Osteocyte (in vitro differentiated cells): ENCODE measurements at places on chromosomes 3 and 15.

- no peak overlapping the region for H3K27ac ChIP-seq
- no peak for DNase-seq
- H3K4me3 ChIP-seq, result no peak overlapping the region
- H3K4me1 ChIP-seq, result peaks cover 3% of the 10 kb centered on the region
Observed at GRCh38 chr3:61008153-61008997, 242.9 kb downstream of the FHIT start.

DNA sequence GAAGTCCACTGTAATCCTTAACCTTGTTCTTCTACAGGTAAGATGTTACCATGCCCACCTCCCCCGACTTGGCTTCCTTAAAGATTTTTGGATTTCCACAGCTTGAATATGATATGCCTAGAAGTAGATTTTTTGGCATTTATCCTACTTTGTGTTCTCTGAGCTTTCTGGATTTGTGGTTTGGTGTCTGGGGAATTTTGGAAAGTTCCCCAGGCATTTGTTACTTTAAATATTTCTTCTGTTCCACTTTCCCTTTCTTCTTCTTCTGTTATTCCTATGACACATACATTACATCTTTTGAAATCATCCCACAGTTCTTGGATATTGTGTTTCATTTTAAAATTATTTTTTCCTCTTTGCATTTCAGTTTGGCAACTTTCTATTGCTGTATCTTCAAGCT is 122.1 kb upstream of the TMEM108 start:
- no peak overlapping the region for H3K4me3 ChIP-seq
- DNase-seq, result no peak
- H3K27ac ChIP-seq, result peak overlapping the region; percentile 43
- peaks cover 37% of the 10 kb centered on the region for H3K4me1 ChIP-seq
- peaks cover 5% of the 10 kb centered on the region for H3K27me3 ChIP-seq
- no peaks in the 10 kb centered on the region for H3K36me3 ChIP-seq

DNA sequence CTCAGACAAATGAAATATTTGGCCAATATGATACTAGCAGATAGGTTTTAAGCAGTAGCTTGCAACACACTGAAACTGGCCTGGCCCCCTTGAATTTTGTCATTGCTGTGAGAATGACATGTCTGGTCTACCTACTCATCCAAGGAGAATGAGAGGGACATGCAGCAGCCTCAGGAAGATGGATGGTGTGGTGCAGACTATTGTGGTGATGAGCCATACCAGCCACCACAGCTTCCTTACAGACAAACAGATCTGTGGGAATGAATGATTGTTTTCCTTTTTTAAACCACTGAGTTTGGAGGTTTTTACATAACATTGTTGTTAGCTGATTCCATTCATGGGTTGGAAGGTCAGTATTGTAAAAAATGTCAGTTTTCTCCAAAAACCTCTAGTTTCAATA is 133.7 kb upstream of the POU1F1 start:
- H3K27ac ChIP-seq, result no peak overlapping the region
- H3K27me3 ChIP-seq, result no peaks in the 10 kb centered on the region
- H3K36me3 ChIP-seq, result no peaks in the 10 kb centered on the region
- H3K4me1 ChIP-seq, result peaks cover 16% of the 10 kb centered on the region
- no peak overlapping the region for H3K4me3 ChIP-seq
- no peak for DNase-seq

DNA sequence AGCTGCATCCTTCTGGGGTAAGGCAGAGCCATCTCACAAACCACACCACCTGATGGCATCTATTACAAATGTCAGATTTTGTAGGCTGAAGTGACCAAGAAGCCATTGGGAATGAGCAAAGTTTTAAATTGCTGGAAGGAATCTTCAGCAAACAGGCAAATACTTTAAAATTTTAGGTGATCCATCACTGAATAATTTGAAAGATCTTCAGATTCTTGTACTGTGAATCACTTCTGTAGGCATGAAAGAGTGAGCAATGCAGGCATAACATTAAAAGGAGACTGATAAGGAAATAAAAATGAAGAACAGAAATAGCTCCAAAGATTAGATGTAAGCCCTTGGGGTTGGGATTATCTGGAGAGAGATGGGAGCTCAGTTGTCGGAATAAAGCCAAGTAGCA is 36.0 kb upstream of the ALDH1L1 start:
- H3K4me1 ChIP-seq, result peaks cover 16% of the 10 kb centered on the region
- no peak overlapping the region for H3K27ac ChIP-seq
- H3K4me3 ChIP-seq, result no peak overlapping the region
- DNase-seq, result no peak
- no peaks in the 10 kb centered on the region for H3K36me3 ChIP-seq

- no peaks in the 10 kb centered on the region for H3K4me1 ChIP-seq
- DNase-seq, result no peak
- no peaks in the 10 kb centered on the region for H3K27me3 ChIP-seq
- no peaks in the 10 kb centered on the region for H3K36me3 ChIP-seq
- no peak overlapping the region for H3K27ac ChIP-seq
- H3K4me3 ChIP-seq, result no peak overlapping the region
Observed at GRCh38 chr3:135197246-135197645, 402.2 kb downstream of the EPHB1 start.

GRCh38 chr15:69398491-69398891 is 15.7 kb upstream of the KIF23 start:
- peaks cover 22% of the 10 kb centered on the region for H3K4me1 ChIP-seq
- H3K27ac ChIP-seq, result no peak overlapping the region
- no peaks in the 10 kb centered on the region for H3K36me3 ChIP-seq
- no peak overlapping the region for H3K4me3 ChIP-seq
- no peak for DNase-seq

GRCh38 chr3:177330779-177331178 is 133.5 kb upstream of the TBL1XR1 start:
- no peaks in the 10 kb centered on the region for H3K36me3 ChIP-seq
- H3K4me1 ChIP-seq, result peaks cover 33% of the 10 kb centered on the region
- no peak overlapping the region for H3K4me3 ChIP-seq
- no peak overlapping the region for H3K27ac ChIP-seq
- H3K27me3 ChIP-seq, result no peaks in the 10 kb centered on the region

- no peak for DNase-seq
- peak overlapping the region; percentile 84 for H3K27ac ChIP-seq
- peaks cover 28% of the 10 kb centered on the region for H3K4me1 ChIP-seq
- H3K36me3 ChIP-seq, result no peaks in the 10 kb centered on the region
- H3K4me3 ChIP-seq, result peak overlapping the region; percentile 71
Observed at GRCh38 chr3:67653425-67654098, 850 bp downstream of the SUCLG2 start.

GRCh38 chr3:156543043-156543555 is 11.8 kb downstream of the SSR3 start:
- no peaks in the 10 kb centered on the region for H3K27me3 ChIP-seq
- no peak for DNase-seq
- H3K36me3 ChIP-seq, result peaks cover 54% of the 10 kb centered on the region

DNA sequence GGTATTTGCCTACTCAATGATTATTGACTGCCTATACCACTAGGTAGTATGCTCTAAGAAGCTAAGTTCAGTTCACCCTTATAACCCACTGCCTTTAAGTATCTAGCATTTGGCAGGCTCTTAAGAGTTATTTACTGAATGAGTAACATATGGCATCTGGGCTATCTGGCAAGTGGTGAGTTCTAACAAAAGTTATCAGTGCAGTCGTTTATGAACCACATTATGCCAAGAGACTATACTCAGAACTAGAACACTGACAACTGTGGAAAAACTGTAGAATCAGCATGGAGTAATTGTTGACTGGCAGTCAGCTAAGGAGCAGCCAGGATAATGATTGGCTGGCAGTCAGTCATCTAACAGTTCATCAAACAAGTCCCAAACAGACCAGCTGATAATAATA is 25.8 kb downstream of the RAF1 start:
- H3K27me3 ChIP-seq, result no peaks in the 10 kb centered on the region
- peaks cover 4% of the 10 kb centered on the region for H3K36me3 ChIP-seq
- no peak overlapping the region for H3K4me3 ChIP-seq
- H3K4me1 ChIP-seq, result peaks cover 11% of the 10 kb centered on the region

DNA sequence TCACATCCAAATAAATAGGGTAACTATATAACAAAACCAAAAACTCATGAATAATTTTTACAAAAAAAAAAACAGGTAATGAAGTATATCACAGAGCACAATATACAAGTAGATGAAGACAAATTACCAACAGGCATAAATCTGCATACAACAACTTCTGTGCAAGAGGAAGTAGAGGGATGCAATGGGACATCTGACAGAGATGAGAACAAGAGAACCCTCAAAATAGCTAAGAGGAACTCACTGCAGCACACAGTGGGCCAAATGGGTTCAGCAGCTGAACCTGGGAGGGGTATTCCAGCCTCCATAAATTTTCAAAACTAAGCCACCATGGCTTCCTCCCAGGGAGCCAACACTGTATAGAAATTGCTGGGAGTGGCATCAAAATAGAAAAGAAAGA is 9.6 kb upstream of the BTLA start:
- peaks cover 17% of the 10 kb centered on the region for H3K27me3 ChIP-seq
- no peaks in the 10 kb centered on the region for H3K4me1 ChIP-seq
- H3K36me3 ChIP-seq, result peaks cover 2% of the 10 kb centered on the region
- H3K27ac ChIP-seq, result no peak overlapping the region

- no peak for DNase-seq
- no peaks in the 10 kb centered on the region for H3K27me3 ChIP-seq
- H3K4me1 ChIP-seq, result peaks cover 49% of the 10 kb centered on the region
- H3K27ac ChIP-seq, result peak overlapping the region; percentile 86
Observed at GRCh38 chr3:73727117-73727821, 102.5 kb upstream of the PDZRN3 start.

- H3K4me3 ChIP-seq, result no peak overlapping the region
- H3K4me1 ChIP-seq, result peaks cover 37% of the 10 kb centered on the region
- H3K27me3 ChIP-seq, result no peaks in the 10 kb centered on the region
- H3K27ac ChIP-seq, result no peak overlapping the region
Observed at GRCh38 chr3:159832024-159832423, 156.6 kb upstream of the IL12A start.

DNA sequence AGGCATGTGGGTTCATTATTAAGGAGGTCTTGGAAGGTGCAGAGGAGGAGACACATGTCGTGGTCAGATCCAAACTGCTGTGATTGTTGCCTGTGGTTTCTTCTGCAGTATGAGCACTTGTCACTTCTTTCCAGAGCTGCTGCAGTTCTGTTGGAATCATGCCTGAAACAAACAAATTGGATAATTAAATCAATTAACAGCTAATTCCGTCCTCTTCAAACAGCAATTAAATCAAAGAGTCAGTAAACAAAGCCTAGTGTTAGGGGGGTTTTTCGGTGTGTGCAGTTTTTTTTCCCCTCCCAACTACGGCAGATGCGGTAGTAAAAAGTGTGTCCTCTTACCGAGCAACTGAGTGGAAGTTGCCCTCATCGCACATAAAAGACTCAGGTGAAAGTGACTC is 542.2 kb downstream of the FOXP1 start:
- peaks cover 20% of the 10 kb centered on the region for H3K4me1 ChIP-seq
- H3K36me3 ChIP-seq, result peaks cover 76% of the 10 kb centered on the region
- H3K4me3 ChIP-seq, result no peak overlapping the region

DNA sequence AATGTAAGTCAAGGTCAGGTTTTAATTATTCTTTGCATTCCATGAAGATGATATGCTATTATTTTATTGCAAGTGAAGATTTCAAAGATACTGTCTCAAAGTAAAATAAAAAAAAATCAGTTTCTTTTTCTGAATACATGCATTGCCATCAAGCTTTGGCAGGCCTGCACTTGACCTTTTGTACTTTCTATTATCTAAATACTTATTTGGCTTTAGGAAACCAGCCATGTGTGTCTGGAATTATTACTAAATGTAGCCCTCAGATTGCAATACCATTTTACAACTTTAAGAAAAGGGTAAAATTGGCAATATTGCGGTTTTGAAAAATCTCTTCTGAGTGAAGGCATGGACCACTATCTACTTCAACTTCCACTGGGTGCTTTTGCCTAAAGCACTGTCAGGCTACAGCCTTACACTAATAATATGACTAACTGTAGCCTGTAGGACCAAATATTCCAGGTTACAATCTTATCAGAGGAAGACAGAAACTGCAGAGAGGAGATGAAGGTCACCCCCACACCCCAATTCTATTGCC is 349.4 kb upstream of the DCBLD2 start:
- no peaks in the 10 kb centered on the region for H3K27me3 ChIP-seq
- no peak overlapping the region for H3K4me3 ChIP-seq
- H3K36me3 ChIP-seq, result peaks cover 1% of the 10 kb centered on the region
- peaks cover 83% of the 10 kb centered on the region for H3K4me1 ChIP-seq
- no peak for DNase-seq
- H3K27ac ChIP-seq, result peak overlapping the region; percentile 90

- H3K4me3 ChIP-seq, result no peak overlapping the region
- no peaks in the 10 kb centered on the region for H3K27me3 ChIP-seq
Observed at GRCh38 chr3:8523041-8523440, 21.4 kb downstream of the LMCD1 start.

DNA sequence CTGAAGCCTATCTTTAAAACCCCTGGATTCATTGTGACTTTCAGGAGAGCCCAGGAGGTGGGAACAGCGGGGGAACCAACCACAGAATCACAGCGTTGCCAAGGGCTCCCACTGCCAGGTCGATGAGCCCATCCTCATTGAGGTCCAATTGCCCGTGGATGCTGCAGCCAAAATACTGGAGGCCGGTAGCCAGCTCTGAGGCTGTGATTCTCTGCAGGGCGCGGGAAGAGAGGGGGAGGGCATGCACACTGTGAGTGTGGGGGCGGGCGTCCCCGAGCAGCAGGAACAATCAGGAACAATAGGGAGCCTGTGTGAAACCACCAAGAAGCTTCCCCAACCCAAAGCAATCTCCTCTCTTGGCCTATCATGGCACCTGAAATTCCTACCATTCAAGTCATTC is 53.4 kb downstream of the FEM1B start:
- peaks cover 81% of the 10 kb centered on the region for H3K36me3 ChIP-seq
- peaks cover 90% of the 10 kb centered on the region for H3K4me1 ChIP-seq

DNA sequence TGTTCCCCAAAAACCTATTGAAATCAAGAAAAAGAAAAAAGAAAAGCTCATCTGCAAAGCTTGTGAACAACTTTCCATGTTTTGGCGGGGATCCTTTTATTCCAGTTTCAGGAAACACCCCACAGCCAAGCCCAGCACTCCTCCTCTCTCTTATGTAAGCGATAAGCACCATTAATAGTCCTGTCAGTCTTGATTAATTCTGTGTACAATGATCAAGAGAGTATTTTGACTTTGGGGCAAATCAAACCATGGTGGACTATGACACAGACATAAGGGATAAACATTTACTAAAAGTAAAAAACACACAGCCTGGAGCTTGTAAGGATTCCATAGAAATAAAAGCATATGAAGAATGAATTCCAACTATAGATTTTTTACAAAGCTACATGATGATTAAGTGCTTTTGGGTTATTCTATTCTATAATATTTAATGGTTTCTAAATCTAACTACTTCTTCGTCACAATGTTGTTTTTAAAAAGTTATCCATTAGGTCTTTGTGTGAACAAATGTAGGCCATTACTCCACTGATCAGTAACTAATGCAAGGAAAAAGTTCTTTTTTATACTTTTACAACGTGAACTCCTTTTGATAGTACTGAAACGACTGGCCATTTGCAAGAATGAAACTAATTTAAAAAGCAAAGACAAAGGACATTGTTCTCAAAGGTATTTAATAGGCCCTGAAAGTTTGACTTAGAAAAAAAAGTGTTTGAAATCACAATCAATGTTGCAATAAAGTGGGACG is 106.5 kb downstream of the KCNAB1 start:
- no peak overlapping the region for H3K4me3 ChIP-seq
- no peaks in the 10 kb centered on the region for H3K4me1 ChIP-seq
- no peak overlapping the region for H3K27ac ChIP-seq
- no peak for DNase-seq
- H3K27me3 ChIP-seq, result peaks cover 46% of the 10 kb centered on the region
